Effector memory CD4-positive, alpha-beta T cell (primary cell): ENCODE measurements at places on chromosomes 6 and 20.

DNA sequence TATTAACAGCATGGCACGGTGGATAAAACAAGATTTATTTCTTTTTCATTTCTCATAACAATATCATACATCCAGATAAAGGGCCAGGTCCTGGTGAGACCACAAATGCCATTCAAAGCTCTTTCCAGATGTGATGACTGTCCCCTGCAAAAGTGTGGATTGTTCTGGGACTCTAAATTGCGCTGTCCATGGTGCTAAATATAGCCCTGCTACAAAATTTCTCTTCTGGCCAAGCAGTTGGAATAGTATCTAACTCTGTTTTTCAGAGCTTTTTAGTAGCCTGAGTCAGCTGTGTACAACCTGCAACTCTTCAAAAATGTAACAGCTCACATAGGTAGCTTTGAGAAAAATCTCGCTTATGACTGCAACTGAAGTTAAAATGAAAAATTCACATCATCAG is 115.8 kb downstream of the MANEA start:
- DNase-seq = no peak
- H3K4me3 ChIP-seq = no peak overlapping the region
- H3K27me3 ChIP-seq = no peaks in the 10 kb centered on the region
- H3K36me3 ChIP-seq = no peaks in the 10 kb centered on the region
- peaks cover 3% of the 10 kb centered on the region for H3K4me1 ChIP-seq

- H3K36me3 ChIP-seq = peaks cover 6% of the 10 kb centered on the region
- no peaks in the 10 kb centered on the region for H3K27me3 ChIP-seq
- H3K27ac ChIP-seq = no peak overlapping the region
Observed at GRCh38 chr6:53023323-53023722, 28.2 kb upstream of the GSTA4 start.

DNA sequence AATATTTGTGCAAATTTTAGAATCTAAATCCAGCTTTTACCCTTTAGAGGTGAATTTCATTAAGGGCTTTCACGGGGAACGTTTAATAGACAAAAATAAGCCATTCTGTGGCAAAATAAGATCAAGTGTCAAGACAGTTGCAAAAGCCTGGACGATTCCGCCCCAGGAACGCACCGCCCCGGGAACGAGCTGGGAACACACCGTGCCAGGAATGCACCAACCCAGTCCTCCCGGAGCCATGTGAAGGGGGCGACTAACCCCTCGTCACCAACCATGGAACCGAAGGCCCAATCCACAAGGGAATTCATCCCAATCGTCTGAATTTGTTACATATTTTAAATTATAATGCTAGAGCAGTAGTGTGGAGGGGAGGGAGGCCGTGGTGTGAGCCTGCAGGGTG is 20.8 kb upstream of the TCFL5 start:
- H3K27ac ChIP-seq = no peak overlapping the region
- peaks cover 41% of the 10 kb centered on the region for H3K36me3 ChIP-seq

DNA sequence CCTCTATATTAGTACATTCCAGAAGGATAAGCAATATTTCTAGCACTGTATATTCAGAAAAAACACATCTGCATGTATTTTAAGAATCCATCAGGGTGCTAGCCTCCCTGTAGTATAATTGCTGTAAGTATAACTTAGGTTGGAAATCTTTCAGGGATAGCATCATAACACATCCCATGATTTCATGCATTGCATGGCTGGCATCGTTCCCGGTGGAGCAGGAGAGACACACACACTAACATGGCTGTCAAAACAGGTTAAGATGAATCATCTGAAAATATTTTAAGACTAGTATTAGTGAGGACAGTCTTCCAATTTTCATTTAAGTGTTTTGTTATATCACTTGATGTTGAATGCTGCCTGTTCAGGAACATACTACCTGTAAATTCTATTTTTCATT is 32.1 kb upstream of the CENPW start:
- no peaks in the 10 kb centered on the region for H3K27me3 ChIP-seq
- H3K4me1 ChIP-seq = no peaks in the 10 kb centered on the region
- DNase-seq = no peak
- H3K4me3 ChIP-seq = no peak overlapping the region
- no peak overlapping the region for H3K27ac ChIP-seq

GRCh38 chr6:139306291-139306981 is 14.6 kb upstream of the TXLNB start:
- no peak for DNase-seq
- no peak overlapping the region for H3K27ac ChIP-seq
- no peaks in the 10 kb centered on the region for H3K4me1 ChIP-seq
- H3K27me3 ChIP-seq = no peaks in the 10 kb centered on the region
- H3K4me3 ChIP-seq = no peak overlapping the region

DNA sequence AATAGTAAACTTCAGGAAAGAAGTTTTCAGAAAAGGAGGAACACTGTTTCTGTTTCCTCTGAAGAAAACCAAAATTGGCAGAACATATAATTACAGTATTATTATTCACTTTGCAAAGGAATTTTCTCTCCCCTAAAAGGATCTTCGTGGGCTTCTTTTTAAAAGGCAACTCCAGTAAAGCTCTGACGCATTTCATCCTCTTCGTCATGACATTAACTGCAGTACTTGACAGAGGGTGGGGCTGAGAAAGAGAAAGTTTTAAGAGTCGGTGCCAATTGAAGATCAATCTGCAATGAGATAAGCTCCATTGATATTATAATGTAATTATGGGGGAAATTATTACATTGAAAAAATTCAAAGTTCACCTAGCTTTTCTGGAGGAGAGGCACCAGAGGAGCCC is 75.8 kb downstream of the MYB start:
- H3K27me3 ChIP-seq = no peaks in the 10 kb centered on the region
- no peak overlapping the region for H3K4me3 ChIP-seq
- no peaks in the 10 kb centered on the region for H3K36me3 ChIP-seq
- no peaks in the 10 kb centered on the region for H3K4me1 ChIP-seq
- no peak overlapping the region for H3K27ac ChIP-seq

GRCh38 chr20:62642666-62643520 is 590 bp downstream of the SLCO4A1 start:
- DNase-seq = peak; percentile 28
- no peaks in the 10 kb centered on the region for H3K27me3 ChIP-seq
- H3K4me3 ChIP-seq = peak overlapping the region; percentile 69
- H3K4me1 ChIP-seq = peaks cover 18% of the 10 kb centered on the region
- no peaks in the 10 kb centered on the region for H3K36me3 ChIP-seq

DNA sequence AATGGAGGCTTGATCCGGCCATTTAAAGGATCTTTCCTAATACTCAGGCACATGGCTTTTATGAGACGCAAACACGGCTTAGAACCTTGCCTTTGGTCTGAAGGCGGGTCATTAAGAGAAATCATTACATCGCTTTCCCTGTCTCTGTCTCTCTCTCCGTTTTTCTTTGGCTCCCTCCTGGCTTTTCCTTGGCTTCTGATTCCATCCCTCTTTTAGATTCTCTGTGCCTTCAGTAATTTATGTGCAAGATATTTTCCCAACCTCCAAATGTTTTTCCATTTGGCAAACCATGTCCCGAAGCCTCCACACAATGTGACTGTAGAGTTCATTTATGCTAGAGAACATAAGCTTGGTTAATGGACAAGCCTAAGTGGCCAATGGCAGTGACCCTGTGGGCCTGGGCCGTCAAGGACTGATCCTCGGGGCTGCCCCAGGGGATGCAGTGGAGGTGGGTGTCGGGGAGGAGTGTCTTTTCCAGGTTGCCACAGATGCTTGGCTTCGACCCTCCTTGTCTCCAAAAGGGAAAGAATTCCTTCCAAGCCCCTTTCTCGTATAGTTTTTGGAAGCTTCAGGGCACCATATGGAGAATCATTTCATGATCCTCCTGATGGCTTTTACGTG is 157.0 kb downstream of the SCML4 start:
- H3K4me1 ChIP-seq = peaks cover 3% of the 10 kb centered on the region
- H3K36me3 ChIP-seq = no peaks in the 10 kb centered on the region
- no peaks in the 10 kb centered on the region for H3K27me3 ChIP-seq
- no peak for DNase-seq
- H3K27ac ChIP-seq = no peak overlapping the region

DNA sequence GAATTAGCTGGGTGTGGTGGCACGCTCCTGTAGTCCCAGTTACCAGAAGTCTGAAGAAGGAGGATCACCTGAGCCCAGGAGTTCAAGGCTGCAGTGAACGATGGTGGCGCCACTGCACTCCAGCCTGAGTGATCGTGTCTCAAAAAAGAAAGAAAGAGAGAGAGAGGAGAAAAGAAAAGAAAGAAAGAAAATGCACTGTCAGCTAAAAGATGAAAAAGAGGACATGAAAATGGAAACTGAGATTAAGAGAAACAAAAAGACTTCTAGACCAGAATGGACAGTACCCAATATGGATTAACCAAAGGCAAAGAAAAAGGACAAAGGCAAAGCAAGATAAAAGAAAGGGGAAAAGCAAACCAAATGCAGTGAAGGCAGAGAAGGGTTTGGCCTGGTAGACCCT is 9.0 kb upstream of the RALGAPA2 start:
- H3K4me3 ChIP-seq = no peak overlapping the region
- no peaks in the 10 kb centered on the region for H3K4me1 ChIP-seq
- no peaks in the 10 kb centered on the region for H3K27me3 ChIP-seq
- H3K36me3 ChIP-seq = no peaks in the 10 kb centered on the region

- no peak overlapping the region for H3K4me3 ChIP-seq
- peak; percentile 10 for DNase-seq
- no peaks in the 10 kb centered on the region for H3K27me3 ChIP-seq
- no peaks in the 10 kb centered on the region for H3K4me1 ChIP-seq
- H3K36me3 ChIP-seq = no peaks in the 10 kb centered on the region
- no peak overlapping the region for H3K27ac ChIP-seq
Observed at GRCh38 chr6:148177589-148178233, 164.9 kb upstream of the SASH1 start.

DNA sequence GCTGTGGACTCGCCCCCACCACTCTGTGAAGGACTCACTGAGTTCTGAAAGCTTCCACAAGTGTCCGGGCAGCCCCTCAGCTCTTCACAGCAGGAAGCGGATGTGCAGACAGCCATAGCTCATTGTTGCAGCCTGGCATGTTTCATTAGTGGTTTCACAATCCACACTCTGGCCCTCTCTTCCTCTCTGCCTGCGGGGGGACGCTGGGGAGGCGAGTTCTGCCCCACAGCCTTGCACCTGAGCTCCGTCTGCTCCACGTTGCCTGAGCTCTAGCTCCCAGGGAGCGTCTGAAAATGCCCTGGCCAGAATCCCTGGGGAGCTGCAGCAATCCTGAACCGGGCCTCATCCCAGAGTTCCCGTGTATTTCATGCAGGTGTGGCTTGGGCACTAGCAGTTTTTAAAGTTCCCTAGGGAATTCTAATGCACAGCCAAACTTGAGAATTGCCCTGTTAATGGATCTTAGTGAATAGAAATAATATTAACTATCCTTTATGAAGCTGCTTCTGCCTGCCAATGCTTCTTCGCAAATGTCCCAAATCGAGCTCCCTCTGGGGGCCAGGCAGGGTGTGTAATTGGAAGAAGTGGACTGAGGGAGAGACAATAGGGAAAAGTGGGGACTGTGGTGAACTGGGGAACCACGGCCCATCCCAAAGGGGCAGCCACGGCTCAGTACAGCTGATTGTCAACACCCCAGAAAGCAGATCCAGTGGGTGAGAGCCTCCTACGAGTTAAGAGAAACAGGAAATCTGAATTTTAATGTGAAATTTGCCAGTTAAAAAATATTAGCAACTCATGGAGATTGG is 51.5 kb downstream of the CTCFL start:
- no peak overlapping the region for H3K27ac ChIP-seq
- no peaks in the 10 kb centered on the region for H3K36me3 ChIP-seq
- H3K27me3 ChIP-seq = no peaks in the 10 kb centered on the region
- DNase-seq = no peak

DNA sequence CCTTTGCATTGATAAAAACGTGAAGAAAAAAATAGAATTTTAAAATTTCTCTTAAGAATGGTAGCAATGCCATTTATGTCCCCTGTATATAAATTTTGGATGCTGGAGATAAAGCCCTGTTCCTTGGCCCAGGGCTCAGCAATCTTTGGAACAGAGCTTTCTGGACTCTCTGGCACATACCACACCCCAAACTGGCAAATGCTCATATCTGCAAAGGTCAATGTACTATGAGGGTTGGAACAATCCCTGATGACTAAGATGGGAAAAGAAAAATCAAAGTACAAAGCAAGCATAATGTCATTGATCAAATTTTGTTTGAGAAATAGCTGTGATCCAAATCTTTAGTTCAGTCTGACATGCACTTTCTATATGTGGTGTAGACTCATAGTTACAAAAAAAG is 158.1 kb upstream of the HCRTR2 start:
- no peaks in the 10 kb centered on the region for H3K36me3 ChIP-seq
- no peaks in the 10 kb centered on the region for H3K27me3 ChIP-seq
- DNase-seq = no peak
- H3K4me1 ChIP-seq = no peaks in the 10 kb centered on the region

GRCh38 chr6:150529646-150530045 is 70.0 kb upstream of the PLEKHG1 start:
- H3K27ac ChIP-seq = no peak overlapping the region
- H3K4me1 ChIP-seq = no peaks in the 10 kb centered on the region
- H3K4me3 ChIP-seq = no peak overlapping the region
- DNase-seq = no peak

GRCh38 chr20:37450344-37450743 is 70.7 kb upstream of the NNAT start:
- H3K4me3 ChIP-seq = no peak overlapping the region
- no peak overlapping the region for H3K27ac ChIP-seq
- no peaks in the 10 kb centered on the region for H3K36me3 ChIP-seq
- H3K4me1 ChIP-seq = no peaks in the 10 kb centered on the region
- H3K27me3 ChIP-seq = no peaks in the 10 kb centered on the region

- H3K4me1 ChIP-seq = no peaks in the 10 kb centered on the region
- DNase-seq = no peak
- no peaks in the 10 kb centered on the region for H3K36me3 ChIP-seq
- H3K4me3 ChIP-seq = no peak overlapping the region
- H3K27ac ChIP-seq = no peak overlapping the region
- H3K27me3 ChIP-seq = no peaks in the 10 kb centered on the region
Observed at GRCh38 chr6:36323062-36323461, 13.6 kb downstream of the BNIP5 start.

DNA sequence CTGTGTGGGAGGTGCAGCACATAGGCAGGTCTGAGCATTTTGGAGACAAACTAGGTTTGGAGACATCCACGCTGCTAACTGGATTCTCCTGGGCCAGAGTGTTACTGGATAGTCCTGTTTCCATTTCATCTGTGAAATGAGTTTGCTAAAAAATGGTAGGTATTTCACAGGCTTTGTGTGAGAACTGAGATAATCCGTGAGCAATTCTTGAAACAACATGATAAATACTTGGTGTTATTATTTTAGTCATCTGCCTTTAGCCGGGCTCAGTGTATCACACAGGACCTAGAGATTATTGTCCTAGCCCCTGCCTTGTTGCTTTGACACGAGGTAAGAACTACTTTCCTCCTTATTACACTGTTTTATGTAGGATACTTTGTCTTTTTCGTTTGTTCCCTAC is 63.0 kb downstream of the PRR18 start:
- DNase-seq = no peak
- H3K4me3 ChIP-seq = no peak overlapping the region
- H3K4me1 ChIP-seq = peaks cover 4% of the 10 kb centered on the region

- H3K4me1 ChIP-seq = peaks cover 10% of the 10 kb centered on the region
- H3K27ac ChIP-seq = peak overlapping the region; percentile 78
- no peaks in the 10 kb centered on the region for H3K27me3 ChIP-seq
- DNase-seq = peak; percentile 19
- H3K36me3 ChIP-seq = no peaks in the 10 kb centered on the region
Observed at GRCh38 chr6:166997768-166998255, 1.4 kb upstream of the CEP43 start.
